ENCODE measurements at places on chromosomes 3 and 15.

DNA sequence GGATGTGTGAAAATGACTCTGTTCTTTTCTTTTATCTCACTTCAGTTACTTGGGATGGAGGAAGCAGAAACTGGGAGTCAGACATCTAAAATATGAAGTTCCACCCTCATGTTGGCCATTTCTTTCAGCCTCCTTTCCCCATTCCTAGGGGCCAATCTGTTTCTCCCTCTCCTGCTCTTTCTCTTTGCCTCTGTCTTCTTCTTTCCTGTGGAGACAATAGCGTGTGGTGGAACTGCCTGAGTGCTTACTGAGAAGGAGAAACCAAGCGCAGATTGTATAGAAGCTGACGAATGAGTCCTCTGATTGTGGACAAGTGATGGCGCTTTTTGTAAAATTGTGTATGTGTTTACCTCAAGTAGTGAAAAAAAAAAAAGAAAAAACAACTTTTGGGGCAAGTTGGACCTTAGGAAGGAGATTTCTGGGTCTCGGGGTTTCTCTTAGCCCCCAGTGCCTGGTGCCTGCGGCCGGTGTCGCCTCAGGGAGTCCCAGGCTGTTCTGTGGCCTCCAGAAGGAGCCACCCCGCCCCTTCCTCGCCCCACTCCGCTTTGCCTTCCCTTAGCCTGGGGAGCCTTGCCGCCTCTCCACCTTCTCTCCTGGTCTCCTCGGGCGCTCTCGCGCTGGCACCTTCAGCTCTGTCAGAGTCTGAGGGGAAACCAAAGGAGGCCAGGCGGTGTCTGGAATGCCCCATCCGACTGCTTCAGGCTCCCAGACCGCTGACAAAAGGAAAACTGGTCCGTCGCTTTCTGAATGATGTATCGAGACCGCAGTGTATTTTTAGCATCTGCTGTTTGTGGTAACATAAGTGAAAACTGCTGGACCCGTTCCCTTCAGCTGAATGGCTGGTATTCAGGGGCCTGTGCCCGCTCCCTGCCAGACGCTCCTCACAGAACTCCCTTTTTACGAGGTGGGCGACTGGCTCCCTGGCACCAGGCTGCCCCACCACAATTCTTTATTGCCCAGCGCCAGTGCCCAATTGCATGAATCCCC lies 30.1 kb downstream of the SCG5 start:
- no peak for DNase-seq

- DNase-seq = no peak
Measured at GRCh38 chr3:123404391-123404790, 44.5 kb downstream of the ADCY5 start.

- DNase-seq = no peak
Measured at GRCh38 chr3:21345382-21345976, 405.5 kb downstream of the ZNF385D start.

DNA sequence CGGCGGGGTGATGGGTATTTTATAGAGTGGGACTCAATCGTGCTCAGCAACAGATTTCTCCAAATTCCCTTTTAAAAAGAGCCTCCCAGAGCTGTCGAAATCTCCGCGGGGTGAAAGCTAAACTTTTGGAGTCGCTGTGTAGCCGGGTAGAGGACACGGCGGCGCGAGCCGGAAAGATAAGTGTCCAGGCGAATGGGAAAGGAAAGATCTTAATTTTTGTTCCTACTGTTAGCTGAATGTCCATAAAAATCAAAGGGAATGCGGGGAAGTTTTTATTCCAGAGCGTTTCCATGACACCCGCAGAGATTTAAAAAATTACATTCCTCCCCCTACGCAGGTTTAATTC lies 9.1 kb downstream of the EOMES start:
- DNase-seq = no peak

DNA sequence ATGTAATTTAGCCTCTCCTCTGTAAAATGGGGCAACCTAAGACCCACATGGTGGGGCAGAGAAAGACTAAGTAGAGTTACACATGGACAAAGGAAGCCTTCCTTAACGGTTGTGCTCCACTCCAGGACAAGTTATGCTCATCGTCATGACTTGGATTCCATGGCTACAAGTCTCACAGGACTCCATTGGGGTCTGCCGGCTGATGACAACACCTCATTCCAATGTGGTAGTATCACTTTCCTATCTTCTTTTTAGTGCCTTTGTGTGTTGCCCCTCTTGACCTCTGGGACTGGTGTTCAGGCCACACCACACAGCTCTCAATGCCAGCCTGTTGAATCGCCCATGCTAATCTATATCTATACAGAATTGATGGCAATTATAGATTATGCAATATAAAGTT lies 181.3 kb upstream of the WNT5A start:
- DNase-seq = no peak

DNA sequence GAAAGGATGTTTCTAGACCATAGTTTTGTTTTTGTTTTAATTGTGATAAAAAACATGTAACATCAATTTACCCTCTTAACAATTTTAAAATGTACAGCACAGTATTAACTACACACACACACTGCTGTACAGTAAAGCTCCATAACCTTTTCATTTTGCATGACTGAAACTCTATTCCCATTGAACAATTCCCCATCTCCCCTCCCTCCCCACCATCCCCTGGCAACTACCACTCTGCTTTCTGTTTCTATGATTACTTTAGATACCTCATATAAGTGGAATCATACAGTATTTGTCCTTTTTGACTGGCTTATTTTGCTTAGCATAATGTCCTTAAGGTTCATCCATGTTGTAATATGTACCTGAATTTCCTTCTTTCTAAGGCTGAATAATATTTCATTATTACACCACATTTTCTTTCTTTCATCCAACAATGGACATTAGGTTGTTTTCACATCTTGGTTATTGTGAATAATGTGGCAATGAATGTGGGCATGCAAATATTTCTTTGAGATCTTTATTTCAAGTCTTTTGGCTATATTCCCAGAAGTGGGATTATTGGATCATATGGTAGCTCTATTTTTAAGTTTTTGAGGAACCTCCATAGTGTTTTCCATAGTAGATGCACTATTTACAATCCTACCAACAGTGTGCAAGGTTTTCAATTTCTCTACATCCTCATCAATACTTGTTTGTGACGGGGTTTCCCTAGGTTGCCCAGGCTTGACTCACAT lies 10.7 kb downstream of the CHST14 start:
- no peak for DNase-seq

DNA sequence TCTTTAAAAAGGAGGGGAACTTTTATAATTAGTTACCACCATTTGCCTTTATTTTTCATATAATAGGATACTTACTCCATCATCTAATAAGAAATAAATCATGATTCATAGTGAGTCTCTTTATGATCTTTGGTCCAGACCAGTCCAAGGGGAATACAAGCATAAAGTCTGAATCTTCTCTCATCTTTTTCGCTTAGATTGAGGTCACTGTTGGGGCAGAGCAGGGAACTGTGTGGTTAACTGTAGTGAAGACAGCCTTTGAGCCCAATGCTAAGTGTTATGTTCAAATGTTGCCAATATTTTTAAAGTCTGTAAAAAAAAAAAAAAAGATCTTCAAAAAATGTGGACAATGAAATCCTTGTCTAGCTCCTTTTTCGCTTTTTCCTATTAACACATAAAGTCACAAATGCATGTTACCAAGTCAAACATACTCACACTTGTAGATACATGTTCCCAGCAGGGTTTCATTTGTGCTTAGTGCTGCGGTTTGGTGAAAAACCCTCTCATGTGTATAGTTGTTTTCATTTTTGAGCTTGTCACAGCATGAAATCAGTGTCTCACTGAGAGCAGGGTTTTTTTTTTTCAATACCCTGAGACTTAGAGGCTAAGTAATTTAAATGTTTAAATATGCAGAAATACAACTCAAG lies 72.1 kb downstream of the EPHA3 start:
- DNase-seq = no peak

- no peak for DNase-seq
Measured at GRCh38 chr3:41598402-41599126, 363.3 kb downstream of the ULK4 start.

DNA sequence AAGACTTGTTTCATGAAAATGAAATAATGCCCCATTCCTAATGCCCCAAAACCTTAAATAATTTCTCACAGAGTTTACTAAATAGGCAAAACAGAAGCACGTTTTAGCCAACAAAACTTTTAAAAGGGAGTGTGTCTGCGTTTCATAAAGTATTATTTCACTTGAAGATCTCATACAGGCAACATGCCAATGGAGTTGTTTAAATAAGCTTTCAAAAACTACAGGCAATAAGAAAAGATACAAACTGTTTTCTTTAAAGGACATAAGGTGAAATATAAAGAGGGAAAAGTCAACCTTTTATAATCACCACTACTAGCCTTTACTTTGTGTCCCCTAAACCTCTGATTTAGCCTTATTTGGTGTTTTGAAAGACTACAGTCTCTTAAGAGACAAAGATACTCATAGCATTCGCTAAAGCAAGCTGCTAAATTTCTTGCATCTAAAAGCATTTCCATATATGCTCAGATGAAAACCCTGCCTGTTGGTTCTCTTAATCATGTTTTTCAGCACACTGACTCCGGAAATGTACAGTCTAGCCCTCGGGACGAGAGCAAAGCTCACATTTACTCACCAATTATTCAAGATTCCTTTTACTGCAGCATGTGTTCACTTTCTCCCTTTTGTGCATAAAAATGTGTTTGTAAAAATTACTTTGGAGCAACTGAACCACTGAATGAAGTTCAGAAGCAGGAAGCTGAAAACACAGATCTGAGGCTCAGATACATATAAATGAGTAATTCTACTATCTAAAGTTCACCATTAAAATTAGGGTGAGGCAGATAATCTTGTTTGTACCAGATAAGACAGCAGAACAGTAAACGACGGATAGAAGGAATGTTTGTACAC lies 119.0 kb downstream of the GOLIM4 start:
- no peak for DNase-seq

DNA sequence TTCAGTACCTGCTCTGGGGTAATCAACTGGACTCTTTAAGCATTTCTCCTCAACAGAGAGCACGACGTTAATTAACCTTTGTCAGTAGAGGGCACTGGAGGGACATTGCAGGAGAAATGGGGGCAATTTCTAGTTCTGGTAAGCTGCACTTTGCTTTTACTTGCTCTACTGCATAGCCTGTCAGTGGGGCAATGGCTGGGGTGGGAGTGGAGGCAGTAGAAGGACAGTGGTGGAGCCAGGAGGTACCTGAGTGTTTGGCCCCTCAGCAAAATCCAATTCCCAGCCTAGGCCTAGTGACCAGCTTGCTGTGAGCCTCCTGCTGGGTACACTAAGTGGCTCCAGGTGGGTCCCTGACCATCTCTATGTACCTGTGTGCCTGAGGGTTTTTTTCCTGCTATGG lies 18.3 kb upstream of the MED12L start:
- no peak for DNase-seq

DNA sequence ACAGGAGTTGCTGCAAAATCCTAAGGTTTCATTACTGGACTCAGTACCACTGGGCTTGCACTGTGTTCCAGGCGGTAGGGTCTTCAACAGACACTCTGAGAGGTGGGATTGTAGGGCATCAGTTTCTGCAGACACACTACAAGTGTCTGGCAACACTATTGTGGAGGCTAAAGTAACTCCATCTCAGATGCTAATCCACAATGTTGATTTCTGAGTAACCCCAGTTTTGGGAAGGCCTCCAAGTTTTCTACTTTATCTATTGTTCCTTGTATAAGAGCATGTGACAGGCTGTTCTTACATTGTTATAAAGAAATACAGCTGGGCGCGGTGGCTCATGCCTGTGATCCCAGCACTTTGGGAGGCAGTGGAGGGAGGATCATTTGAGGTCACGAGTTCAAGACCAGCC lies 2.5 kb upstream of the ABHD5 start:
- no peak for DNase-seq
